ENCODE measurements at places on chromosomes 13 and 19.
A peak's percentile ranks its signal among the peaks of the same experiment; 100 is the strongest.

DNA sequence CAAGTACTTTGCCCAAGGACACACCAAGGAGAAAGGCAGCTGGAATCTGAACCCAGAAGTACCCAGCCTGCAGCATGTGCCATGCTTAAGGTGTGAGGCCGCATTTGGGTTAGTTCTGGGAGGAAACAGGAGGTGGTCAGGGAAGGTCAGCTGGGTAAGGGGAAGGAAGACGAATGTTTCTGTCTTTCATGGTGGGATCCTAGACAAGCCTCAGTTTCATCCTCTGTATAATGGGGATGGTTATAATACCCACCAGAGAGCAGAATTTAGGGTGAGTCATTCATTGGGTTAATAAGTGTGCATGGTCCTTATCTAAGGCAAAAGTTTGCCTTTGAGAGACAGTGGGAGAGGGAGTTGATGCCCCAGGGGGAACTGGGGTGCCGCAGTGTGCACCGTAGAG lies 3.6 kb downstream of the CCDC61 start:
- no peak for DNase-seq

GRCh38 chr13:45141369-45141768 lies 21.1 kb downstream of the GTF2F2 start:
- no peak for DNase-seq

- DNase-seq, result no peak
Measured at GRCh38 chr19:51129716-51130115, 5.0 kb downstream of the SIGLEC9 start.

DNA sequence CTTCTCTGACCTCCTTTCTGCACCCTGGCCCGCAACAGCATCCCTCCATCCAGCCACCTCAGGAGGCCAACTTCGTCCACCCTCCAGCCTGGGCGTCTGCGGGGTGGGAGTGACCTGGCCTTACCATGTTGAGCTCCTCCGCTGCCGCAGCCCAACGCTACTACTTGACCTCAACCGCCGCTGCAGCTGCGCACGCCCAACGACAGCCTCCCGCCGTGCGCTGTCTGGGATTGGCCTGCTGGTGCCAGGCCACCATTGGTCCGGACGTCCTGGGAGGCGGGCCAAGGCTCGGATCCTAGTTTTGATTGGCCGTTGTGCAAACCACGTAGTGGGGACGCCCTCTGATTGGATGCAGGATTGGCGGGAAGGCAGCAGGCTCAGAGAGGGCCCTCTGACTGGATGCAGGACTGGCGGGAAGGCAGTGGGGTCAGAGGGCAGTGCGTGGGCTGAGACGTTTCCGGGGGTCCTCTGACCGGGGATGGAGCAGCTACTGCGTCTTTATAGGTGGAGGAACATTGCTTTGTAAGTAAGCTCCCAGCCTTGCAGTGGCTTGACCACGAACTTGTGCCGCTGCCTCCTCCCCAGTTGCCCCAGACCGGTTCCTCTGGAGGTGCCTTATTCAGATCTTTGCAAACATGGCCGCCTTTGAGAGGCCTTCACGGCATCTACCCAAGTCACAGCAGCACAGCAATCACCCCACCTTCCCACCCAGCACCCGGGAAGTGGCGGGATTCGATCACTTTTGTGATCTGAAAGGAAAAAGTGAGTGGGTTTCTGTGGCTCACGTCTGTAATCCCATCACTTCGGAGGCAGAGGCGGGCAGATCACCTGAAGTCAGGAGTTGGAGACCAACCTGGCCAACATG lies at the start of gene TUBA3C:
Gene TUBA3C (minus strand): TSS at position 204 of the 865 bp plus-strand sequence. CDS start 77 bp downstream, at position 127.
- DNase-seq, result no peak

DNA sequence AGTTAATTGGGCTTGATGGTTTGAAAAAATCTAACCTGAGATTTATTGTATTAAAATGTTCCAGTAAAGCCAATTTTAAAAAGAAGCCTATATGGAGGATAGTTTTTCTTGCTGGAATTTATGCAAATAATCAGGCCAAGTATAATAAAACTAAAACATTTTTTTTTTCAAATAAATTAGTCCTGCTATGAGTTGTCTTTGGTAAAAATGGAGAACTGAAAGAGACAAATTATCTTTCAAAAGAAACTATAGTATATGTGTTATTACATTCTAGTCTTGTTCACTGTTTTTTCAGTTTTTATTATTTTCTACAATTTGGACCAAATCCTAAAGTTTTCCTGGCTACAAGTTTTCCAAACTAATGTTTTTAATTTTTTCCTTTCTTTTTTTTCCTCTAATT lies 468.9 kb downstream of the UQCRFS1 start:
- no peak for DNase-seq

- no peak for DNase-seq
Measured at GRCh38 chr13:75250526-75251178, 231.3 kb downstream of the TBC1D4 start.

DNA sequence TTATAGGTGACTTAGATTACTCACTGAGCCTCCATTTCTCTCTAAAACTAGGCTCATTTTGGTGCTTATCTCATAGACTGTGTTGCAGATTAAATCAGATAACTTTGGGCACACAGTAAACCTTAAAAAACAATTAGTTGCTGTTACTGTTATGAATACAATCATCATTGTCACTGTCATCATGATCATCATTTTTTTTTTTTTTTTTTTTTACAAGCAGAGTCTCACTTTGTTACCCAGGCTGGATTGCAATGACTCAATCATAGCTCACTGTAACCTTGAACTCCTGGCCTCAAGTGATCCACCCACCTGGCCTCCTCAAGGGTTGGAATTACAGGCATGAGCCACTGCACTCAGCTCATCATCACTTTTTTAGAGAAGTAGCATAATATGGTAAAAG lies 60.0 kb downstream of the VWA8 start:
- no peak for DNase-seq

DNA sequence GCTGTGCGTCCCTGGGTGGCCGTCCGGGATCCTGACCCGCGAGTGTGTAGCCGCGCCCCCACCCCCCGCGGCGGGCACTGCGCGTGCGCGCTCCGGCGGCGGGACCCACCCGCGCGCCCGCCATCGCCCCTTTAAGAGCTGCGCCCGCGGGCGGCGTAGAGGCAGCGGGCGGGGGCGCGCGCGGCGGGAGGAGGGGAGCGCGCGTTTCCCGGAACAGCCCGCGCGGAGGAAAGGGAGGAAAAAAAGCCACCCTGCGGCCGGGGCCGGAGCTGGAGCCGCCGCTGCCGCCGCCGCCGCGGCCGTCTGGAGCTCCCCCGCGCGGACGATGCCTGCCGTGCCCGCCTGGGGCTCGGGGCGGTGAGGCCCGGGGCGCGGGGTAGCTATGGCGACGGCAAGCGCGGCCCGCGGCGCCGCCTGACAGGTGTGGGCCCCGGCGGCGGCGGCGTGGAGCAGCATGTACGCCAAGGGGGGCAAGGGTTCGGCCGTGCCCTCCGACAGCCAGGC lies at the start of gene SSBP4:
Gene SSBP4 (plus strand): TSS at position 204 of the 504 bp plus-strand sequence. CDS start 251 bp downstream, at position 455.
- peak; percentile 79 for DNase-seq

DNA sequence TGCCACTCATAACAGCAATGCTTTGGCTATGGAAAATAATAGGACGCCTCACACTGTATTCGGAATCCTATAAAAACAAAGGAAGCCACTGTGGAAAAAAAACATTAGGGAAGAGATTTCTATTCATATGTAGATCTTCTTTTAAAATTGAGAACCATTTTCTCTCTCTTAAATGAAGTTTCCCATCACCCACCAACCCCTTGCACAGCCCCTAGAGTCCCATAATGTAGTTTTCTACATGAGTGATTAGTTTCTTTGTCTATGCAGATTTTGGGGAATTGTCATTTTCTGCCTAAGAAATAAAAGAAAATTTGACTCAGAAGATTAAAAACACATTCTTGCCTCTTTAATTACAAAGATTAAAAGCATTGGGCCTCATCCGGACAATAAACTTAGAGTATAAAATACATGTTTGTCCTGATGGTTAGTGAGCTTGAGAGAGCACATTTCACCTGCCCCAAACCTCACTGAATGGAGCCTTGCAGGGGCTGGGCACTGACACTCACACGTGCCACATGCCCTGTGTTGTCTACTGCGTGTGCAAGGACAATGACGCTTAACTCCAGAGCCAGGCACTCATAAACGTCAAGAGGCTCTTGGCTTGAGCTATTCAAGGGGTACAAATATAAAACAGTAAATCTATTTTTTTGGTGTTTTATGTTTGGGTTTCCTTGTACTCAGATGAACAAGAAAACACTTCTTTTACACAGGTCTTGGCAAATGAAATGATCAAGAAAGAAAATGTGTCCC lies 40.0 kb upstream of the KL start:
- DNase-seq, result no peak

- DNase-seq, result no peak
Measured at GRCh38 chr19:15199661-15200552, 888 bp downstream of the NOTCH3 start.

- no peak for DNase-seq
Measured at GRCh38 chr13:57899096-57899495, 267.6 kb downstream of the PCDH17 start.

GRCh38 chr13:33183431-33184111 lies 102.0 kb downstream of the STARD13 start:
- no peak for DNase-seq

- no peak for DNase-seq
Measured at GRCh38 chr13:23945612-23946011, 48.3 kb upstream of the C1QTNF9B start.

Data from activated CD4-positive, alpha-beta memory T cell treated with anti-CD3 and anti-CD28 coated beads, Interleukin-2, amount 10 ng/mL, durations not matched to agents 7 days and 5 days (primary cell).